ENCODE measurements at places on chromosomes 12 and 14.

- DNase-seq = no peak
These were observed 44.2 kb downstream of the GPR137C start for GRCh38 chr14:52596861-52597260.

- DNase-seq = no peak
These were observed 577.5 kb downstream of the BCL11B start for GRCh38 chr14:98694541-98694940.

- no peak for DNase-seq
These were observed 175.8 kb downstream of the ETV6 start for GRCh38 chr12:11825278-11825677.

DNA sequence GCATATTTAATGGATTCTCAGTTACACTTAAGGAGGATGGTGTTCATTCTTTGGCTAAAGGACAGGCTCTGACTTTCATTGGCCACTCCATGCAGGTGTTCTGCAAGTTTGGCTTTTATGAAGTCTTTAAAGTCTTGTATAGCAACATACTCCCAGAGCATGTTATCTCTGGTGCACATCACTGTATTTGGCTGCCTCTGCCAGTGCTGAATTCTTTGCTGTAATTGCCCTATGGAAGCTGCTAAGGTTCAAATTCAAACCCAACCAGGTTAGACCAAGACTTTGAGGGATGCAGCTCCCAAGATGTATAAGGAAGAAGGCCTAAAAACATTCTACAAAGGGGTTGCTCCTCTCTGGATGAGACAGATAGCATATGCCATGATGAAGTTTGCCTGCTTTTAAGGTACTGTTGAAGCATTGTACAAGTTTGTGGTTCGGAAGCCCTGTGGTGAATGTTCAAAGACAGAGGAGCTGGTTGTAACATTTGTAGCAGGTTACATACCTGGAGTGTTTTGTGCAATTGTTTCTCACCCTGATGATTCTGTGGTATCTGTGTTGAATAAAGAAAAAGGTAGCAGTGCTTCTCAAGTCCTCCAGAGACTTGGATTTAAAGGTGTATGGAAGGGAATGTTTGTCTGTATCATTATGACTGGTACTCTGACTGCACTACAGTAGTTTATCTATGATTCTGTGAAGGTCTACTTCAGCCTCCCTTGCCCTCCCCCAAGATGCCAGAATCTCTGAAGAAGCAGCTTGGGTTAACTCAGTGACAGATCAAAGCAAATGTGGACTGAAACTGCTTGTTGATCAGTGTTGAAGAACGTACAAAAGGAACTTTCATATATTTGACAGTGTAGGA lies 19.4 kb downstream of the TMEM116 start:
- no peak for DNase-seq

- no peak for DNase-seq
These were observed 14.0 kb upstream of the MUCL1 start for GRCh38 chr12:54840244-54840865.

GRCh38 chr12:94147991-94148738 lies at the start of gene PLXNC1:
TSS of gene PLXNC1 (plus strand) at chr12:94148577. CDS start at chr12:94148972, 395 bp downstream.
- DNase-seq = peak; percentile 62

DNA sequence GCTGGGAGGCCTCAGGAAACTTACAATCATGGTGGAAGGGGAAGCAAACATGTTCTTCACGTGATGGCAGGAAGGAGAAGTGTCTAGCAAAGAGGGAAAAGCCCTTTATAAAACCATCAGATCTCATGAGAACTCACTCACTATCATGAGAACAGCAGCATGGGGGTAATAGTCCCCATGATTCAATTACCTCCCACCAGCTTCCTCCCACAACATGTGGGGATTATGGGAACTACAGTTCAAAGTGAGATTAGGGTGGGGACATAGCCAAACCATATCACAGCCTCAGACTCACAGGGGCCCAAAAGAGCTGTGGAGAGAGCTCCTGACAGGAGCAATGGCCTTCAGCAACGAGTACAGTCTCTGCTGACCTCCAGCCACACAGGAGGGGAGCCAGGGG lies 151.4 kb downstream of the GXYLT1 start:
- DNase-seq = no peak

GRCh38 chr14:43790681-43791080 lies 716.4 kb downstream of the FSCB start:
- no peak for DNase-seq

GRCh38 chr14:22122829-22123560 lies 449.4 kb upstream of the OR4E1 start:
- DNase-seq = no peak

DNA sequence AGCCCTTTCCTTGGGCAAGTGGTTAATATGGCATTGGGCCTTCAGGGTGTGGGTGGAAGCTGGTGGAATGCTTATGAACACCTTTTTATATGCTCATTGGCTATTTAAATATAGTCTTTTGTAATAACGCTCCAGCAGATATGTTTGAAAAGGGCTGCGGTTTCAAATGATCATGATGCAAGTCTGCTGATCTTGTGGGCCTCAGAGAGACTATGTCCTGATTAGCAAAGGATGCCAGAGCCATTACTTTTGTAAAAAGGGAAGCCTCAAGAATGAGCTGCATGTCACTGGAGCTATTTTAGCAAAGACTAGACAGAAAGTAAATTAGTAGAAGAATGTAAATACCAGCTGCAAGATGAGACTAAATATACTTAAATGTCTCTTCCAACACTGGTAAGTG lies 200.5 kb downstream of the GXYLT1 start:
- DNase-seq = no peak

GRCh38 chr14:73008501-73008900 lies 18.4 kb downstream of the ZFYVE1 start:
- DNase-seq = no peak

GRCh38 chr12:121949648-121950397 lies 31.4 kb downstream of the CFAP251 start:
- DNase-seq = no peak

DNA sequence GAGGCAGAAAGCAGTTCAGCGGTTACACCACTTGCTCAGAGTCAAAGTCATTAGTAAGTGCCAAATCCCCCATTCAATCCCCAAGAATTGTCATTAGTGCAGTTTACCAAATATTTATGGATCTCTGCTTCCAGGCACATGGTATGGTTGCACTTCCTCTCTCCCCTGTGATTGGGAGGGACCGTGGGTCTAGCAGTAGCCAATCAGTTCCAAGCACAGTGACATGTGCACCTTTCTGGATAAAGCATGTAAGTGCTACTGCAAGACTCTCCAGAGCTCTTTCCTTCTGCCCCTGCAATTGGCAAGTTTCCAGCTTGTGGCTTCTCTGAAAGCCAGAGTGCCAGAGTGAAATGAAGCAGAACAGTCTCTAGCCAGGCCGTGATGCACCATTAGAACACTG lies 85.3 kb upstream of the FLRT2 start:
- DNase-seq = no peak
